ENCODE measurements at places on chromosomes 11 and 22.

DNA sequence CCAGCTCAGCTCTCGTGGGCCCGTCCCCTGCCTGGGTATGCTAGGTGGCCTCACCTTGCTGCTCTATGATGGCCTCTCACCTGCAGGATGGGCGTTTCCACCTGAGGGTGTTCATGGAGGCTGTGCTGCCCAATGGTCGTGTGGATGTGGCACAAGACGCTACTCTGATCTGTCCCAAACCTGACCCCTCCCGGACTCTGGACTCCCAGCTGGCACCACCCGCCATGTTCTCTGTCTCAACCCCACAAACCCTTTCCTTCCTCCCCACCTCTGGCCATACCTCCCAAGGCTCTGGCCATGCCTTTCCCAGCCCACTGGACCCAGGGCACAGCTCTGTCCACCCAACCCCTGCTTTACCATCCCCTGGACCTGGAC is 2.1 kb downstream of the ZP1 start:
- DNase-seq, result no peak

DNA sequence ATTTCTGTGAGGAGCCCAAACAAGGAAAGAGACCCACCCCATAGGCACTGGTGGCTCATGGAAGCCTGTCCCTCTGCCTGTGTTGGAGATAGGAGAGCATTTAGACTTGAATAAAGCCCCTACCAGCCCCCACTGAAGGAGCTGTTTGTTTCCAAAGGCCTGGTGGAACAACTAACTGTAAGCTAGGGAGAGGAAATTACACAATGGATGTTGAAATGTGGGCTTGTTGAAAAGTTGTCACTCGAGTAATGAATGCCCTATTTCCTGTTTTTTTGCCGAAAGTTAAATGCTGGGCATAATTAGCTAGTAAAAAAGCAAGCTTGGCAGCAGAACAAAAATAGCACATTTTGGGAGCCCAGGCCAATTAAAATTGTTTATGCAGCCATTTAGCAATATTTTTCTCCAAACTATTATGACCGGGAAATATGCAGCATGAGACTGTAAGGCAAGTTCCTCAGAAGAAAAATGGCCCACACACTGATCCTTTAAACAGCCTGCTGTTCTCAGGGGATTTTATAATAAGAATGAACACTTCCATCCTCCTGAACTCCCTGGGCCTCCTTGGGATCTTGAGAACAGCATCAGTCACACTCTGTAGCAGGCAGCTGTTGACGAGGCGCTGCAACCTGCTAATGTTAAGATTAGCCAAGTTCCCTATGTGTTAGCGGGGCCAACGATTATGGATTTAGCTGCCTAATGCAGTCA is 38.6 kb upstream of the LMO2 start:
- DNase-seq, result no peak

DNA sequence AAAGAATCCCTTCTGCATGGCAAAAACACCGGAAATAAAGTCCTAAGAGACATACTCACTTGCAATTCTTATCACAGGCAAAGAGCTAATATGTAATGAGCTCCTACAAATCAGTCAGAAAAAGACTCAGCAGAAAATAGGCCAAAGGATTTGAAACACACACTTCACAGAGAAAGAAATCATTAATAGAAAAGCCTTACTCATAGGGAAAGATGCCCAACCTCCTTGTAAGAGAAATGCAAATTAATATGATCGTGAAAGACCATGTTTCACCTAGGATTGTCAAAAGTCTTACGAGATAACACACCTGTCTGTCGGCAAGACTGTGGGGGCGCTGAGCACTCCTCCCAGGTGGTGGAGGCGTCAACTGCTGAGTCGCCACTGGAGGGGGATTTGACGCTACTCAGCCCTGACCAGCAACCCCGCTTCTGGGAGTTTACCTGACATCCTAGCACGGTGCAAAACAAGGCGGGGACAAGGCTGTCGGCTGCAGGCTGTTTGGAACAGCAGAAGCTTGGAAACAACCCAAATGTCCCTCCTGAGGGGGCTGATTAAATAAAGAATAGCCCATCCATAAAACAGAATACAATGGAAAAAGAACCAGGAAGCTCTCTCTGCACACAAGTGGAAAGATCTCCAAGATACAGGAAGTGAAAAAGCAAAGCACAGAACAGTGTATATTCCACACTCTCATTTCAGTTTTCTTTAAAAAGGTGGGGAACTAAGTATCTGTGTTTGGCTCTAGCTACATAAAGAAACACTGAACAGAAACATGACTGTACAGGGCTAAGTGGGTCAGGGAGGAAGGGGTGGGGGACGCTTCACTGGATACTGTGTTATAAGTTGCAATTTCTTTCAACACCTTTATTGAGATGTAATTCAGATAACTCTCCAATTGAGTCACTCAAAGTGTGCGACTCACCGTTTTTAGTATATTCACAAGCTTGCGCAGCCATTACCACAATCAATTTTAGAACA is 11.5 kb downstream of the CSNK1E start:
- DNase-seq, result no peak

GRCh38 chr11:126808836-126809235 is 191.7 kb downstream of the KIRREL3 start:
- DNase-seq, result no peak

- DNase-seq, result no peak
Measured at GRCh38 chr22:29158546-29158945, 47.1 kb upstream of the EMID1 start.

DNA sequence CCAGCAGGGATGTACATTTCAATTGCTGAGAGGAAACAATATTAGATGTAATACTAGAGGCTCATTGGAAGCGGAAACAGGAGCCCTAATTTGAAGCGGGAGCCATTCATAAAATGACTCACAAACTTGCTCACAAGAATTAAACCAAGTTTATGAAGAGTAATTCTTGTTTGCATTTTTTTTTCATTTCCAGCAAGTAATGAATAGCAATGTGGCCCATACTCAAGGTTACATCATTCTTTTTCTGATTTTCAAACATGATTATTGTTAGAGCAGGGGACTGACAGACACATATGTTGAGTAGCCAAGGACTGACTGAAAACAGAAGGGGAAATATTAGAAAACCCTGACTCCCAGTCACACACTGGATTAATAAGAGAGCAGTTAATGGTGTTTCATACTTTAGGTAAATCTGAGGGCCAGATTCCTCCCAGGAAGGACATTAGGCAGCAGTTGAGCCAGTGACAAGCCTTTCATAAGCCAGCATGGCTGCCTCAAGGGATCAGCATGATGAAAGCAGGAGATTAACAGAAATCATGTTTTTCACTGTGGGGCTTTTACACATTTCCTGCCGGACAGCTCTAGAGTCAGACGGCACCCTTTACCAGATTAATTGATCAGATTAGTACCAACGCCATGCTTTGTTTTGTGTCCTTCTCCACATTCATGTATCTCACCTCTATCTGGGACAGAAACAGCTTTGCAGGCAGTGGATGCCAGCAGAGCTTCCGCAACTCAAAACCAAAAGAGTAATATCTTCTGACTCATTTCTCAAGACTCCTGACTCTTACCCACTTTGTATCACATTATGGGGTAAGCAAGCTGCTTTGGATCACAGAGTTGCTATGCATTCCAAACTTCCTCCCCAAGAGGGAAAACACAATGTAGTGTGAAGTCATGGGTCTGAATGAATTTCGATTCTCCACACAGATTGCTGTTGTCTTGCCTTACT is 831.6 kb downstream of the KCNA4 start:
- no peak for DNase-seq

GRCh38 chr11:102449651-102450570 is 2.7 kb downstream of the TMEM123 start:
- DNase-seq, result no peak

DNA sequence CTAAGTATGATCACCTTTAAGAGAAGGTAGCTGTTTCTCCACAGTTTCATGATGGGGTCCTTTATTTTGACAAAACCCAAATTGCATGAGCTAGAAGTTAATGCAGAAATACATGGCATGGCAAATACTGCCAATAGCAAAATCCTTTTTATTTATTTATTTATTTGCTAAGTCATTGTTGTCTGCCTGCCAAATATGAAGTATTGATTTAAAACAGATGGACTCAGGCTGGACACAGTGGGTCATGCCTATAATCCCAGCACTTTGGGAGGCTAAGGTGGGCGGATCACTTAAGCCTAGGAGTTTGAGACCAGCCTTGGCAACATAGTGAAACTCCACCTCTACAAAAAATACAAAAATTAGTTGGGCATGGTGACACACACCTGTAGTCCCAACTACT is 52.4 kb downstream of the LARGE2 start:
- no peak for DNase-seq

DNA sequence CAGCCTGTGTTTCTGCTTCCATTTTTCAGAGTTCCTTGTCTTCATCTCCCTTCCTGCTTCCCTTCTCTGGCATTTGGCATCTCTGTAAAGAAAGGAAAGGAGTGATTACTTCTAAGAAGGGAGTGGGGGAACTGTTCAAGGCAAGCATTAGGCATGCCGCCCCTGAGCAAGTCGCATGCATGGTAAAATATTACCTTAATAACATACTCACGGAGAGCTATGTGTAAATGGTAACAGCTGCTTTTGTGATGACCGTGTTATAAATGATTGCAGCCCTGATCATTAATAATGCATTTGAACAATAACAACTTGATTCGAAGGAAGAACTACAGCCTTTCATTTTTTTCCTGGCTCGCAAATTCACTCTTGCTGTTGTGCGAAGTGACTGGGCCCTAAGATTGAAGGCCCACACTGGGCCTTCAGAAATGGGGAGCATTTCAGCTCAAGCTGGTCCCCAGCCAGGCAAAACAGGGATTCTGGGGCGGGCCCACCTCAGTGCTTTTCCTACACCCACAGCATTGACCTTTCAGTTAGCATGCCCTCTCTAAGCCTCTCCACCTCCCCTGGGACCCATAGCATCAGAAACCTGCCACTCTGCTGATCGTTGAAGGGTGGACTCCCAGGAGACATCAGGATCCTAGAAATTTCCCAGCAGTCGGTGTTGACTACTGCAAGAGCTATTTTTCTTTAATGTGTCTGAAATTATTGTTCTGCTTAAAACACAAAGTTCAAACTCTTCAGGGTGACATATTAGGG is 263.0 kb upstream of the CADM1 start:
- no peak for DNase-seq

DNA sequence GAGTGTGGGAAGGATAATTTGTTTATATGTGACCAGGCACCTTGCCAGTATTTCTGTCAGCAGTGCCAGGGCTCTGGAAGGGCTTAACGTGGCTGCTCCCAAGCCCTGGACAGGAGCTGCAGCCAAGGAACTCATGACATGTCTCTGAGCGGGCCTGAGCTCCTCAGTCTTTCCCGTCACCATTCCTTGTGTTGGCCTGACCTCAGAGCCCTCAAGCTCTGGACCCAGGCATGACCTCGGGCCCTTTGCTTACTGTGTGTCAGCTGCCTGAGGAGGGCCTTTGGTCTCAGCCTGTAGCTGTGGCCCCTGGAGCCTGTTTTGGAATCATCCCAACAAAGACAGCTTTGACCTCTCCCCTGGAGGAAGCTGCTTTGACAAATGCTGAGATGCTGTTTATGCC is 264.1 kb upstream of the PLET1 start:
- DNase-seq, result no peak

DNA sequence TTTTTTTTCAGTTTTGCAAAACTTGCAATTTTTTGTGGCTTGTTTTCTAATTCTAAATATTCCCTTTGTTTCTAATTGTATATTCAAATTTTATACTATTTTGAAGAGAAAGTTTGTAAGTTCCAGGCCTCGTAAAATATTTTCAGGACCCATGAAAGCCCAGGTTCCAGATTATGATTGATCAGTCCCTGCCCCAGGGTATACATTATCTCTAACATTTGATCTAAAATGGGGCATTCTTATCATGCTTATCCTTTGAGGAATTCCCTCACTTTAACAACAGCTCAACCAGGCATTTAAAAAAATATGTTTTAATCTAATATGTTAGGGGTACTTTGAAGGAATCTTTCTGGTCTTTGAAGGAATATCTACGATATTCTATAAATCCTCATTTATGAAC is 26.4 kb downstream of the CYB5R2 start:
- DNase-seq, result no peak

DNA sequence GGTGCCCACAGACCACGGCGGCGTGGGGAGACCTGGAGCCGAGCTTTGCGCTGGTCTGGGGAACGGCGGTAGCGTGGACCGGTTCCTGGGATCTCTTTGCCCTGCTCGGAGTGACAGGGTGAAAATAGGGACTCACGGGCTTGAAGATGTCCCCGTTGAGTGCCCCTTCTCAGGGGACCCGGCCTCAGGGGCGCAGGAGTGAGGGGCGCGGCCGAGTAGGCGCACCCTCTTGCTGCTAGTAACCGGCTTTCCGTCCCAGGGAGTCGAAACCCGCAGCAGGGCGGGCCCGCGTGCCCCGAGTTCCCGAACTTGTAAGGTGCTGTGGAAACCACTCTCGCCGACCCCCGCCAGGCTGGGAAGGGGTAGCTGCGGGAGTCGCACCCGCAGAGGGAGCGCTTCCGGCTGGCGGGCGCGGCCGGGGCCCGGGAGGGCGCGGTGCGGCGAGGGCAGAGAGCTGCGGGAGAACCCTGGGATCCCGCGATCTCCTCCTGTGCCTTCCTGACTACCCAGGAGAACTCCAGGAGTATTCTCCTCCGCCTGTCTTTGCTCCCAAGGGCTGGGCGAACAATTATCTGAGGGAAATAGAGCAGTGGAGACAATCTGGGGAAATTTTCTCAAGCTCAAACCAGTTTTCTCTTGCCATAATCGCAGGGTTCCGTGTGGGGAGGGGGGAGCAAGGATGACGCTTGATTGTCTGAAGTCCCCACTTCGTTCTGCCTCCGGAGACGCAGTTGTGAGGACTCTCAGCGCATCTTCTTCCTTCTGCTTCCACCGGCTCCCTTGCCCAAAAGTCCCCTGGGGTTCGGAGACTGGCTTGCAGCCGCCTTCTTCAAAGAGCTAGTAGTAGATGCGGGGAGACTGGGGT is 666 bp downstream of the NELL1 start:
- DNase-seq, result no peak

DNA sequence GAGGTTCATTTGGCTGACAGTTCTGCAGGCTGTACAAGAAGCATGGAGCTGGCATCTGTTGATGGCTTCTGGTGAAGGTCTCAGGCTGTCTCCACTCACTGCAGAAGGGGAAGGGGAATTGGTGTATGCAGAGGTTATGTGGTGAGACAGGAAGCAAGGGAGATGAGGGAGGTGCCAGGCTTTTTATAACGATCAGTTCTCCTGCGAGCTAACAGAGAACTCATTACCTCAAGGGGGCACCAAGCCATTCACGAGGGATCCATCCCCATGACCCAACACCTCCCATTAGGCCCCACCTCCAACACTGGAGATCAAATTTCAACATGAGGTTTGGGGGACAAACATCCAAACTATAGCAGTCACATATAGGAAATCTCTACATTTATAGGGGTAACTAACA is 38.7 kb upstream of the E2F8 start:
- no peak for DNase-seq

DNA sequence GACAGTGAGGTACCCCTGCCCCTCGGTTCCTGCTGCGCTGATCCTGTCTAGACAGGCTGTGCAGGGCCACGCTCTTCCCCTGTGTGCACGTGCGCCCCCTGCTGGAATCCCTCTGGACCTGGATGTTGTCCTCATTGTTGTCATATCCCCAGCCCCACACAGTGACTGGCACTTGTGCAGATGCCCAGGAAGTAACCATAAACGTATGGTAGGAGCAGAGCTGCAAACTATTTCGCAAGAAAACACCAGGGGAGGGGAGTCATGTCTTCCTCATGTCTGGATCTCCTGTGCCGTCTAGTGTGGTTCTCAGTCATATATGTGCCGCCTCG is 114.7 kb downstream of the CRYBB2 start:
- peak; percentile 10 for DNase-seq

- no peak for DNase-seq
Measured at GRCh38 chr11:74007691-74008372, 1.1 kb downstream of the UCP3 start.

All from Panc1 (cell line).